WERI-Rb-1 (cell line): ENCODE measurements at places on chromosomes 3 and 15.
A peak's percentile ranks its signal among the peaks of the same experiment; 100 is the strongest.

DNA sequence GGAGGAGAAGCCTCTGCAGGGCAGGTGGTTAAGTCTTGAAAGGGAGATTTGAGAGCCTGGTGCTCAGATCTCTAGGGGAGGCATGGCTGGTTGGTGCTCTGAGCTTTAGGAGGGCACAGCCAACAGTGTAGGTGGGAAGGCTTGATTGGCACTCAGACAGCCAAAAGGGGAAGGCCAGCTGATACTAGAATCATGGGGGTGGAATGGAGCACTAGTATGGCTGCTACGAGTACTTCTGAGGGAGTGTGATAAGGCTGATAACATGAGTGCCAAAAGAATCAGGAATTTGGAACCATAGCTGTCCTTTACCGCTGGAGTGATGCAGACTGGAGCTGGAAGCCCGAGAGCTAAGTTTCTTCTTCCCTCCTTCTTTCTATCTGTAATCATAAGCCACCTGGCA lies 184.6 kb upstream of the TBC1D5 start:
- DNase-seq = no peak

GRCh38 chr3:72191209-72191960 lies 406.4 kb upstream of the PROK2 start:
- no peak for DNase-seq

DNA sequence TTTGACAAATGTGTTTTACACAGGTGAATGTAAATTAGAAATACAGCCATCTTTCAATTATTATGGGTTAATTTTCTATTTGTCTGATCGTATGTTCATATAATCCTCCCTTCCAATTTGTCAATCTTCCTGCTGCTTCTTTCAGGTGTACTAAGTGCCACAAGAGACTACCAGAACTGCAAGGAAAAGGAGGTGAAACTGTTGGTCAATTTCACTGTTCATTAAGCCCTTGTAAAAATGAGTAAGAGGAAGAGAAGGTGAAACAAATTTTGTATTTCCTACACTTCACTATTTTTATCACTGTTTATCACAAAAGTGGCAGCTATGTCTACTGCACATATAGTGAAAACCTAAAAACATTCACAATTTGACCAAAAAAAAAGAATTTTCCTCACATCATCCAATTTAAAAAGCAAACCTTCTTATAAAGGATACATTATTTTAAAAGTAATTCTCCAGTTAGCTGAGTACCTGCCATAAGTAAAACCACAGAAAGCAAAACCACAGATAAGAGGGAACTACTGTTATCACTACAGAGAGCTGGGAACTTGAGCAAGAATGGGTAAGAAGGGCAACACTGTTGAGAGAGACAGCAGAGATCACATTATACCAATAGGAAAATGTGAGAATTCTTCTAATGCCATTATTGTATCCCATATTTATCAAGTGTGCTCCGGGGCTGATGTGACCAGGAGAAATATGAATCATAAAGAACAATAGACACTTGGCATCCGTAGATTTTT lies 163.0 kb downstream of the TBC1D5 start:
- no peak for DNase-seq

- DNase-seq = no peak
Measured at GRCh38 chr15:82597815-82598214, 49.3 kb downstream of the CPEB1 start.

DNA sequence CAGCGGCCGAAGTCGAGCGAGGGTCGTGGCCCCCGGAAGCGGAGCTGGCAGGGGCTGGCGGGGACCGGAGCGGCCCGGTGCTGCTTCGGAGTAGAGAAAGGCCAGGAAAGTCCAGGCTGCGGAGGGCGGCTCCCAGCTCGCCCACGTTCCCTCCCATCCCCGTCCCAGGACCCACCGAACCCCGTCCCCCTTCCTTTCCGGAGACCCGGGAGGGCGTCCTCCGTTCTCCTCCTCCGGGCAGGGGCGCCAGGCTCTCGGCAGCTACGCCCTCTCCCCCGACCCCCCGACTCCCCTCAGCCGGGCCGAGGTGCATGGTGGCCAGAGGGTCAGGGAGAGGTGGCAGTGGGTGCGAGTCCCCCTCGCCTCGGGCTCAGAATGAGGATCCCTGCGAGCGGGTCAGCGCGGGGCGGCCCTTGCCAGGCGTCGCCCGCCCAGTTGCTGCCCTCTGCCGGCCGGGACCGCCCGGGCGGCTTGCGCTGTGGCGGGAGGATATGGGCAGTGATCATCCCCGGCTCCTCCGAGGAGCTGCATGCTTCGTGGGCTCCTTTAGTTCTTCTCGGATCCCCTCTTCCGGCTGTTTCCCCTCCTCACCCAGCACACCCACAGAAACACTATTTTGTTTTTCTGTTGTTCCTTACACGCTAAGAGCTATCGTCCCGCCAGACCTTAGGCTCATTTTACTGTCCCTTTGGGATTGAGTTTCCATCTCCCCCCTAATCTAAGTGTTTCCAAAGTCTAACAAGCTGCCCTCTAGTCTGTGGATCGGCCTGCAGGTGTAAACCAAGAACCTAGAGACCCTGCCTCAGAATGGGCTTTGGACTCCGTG lies 744 bp upstream of the ALDH1A2 start:
- DNase-seq = peak; percentile 77

DNA sequence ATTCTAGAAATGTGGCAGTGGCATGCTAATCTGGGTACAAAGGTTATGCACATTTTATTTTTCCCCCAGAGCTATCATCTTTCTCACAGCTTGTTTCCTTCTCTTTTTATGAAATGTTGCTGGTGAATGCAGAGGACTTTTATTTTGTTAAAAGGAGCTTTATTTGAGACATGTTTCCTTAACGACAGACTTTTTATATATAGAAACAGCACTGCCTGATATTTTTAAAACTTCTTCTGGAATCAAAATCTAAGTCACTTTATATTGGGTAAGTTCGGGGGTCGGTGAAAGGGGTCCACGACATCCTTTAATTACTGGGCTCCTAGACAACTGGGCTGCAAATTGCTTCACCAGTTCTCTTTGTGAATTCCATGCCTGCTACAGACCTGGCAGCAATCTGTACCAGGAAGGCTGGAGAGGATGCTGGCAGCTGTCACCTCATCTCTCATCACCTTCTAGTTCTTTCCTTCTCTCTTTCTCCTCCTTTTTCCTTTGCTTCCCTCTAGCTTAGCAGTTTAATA lies 464.7 kb downstream of the PDCD6IP start:
- DNase-seq = no peak

DNA sequence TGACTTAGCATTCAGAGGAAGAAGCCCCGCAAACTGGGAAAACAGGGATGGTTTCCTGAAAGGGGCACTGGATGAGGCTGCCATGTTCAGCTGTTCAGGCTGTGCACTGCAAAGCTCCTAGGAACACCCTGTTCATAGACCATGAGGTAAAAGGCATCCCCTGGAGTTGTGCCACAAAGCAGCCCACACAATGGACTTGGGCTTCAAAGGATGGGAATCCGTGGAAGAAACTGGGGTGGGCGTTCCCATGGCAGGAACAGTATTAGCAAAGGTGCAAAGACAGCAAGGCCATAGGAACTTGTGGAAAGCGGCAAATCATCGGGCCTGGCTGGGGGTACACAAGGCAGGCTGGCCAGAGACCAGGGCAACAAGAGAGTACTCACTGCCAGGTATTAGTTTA lies 8.9 kb downstream of the OXTR start:
- DNase-seq = no peak

GRCh38 chr15:27705056-27705455 lies 394.1 kb downstream of the OCA2 start:
- peak; percentile 70 for DNase-seq

DNA sequence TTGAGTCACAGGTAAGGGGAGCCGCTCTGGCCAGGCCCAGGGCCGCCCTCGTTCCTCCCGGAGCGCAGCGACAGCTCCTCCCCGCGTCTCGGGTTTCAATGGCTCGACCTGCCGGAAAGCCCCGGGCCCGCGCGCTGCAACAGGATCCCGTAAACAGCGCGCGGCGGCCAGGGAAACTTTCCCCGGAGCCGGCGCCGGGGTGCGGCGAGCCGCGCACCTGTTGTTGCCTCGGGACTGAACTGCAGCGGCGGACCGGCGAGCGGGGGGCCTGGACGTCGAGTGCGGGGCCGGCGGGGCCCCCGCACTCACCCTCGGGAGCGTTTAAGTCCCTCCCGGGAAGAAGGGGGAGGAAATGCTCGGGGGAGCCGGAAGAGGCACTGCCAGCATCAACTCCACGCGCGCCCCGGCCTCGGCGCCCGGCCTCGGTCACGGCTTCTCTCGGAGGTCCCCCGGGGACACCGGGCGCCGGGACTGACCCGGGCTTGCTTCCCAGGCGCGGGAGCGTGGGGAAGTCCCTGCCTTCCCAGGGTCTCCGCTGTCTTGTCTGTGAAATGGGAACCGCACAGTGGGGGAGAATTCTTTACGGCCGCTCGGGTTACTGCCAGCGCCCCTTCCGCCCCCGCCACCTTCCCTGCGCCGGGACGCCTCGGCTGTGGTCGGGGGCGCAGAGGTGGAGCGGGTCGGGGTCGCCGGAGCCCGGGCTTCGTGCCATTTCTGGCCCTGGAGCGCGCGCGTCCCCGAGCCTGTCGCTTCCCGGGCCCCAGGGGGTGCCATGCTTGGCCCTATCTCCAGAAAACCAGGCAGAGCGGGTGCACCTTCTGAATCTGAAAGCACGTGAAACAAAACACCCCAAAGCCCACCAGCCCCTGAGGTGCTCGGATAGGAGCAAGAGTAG lies 7.5 kb upstream of the PGPEP1L start:
- DNase-seq = peak; percentile 58
